ENCODE measurements at places on chromosomes 11 and 22. TPM values are rescaled to one million over a fixed set of nuclear protein-coding genes. Genes with fewer than 3 reads are reported as not detected.

GRCh38 chr11:12789596-12790215, 115.5 kb downstream of the TEAD1 start:
- H3K4me3 ChIP-seq = no peak overlapping the region
- no peak overlapping the region for H3K27ac ChIP-seq
- peaks cover 33% of the 10 kb centered on the region for H3K4me1 ChIP-seq
- H3K27me3 ChIP-seq = no peaks in the 10 kb centered on the region
- DNase-seq = no peak

DNA sequence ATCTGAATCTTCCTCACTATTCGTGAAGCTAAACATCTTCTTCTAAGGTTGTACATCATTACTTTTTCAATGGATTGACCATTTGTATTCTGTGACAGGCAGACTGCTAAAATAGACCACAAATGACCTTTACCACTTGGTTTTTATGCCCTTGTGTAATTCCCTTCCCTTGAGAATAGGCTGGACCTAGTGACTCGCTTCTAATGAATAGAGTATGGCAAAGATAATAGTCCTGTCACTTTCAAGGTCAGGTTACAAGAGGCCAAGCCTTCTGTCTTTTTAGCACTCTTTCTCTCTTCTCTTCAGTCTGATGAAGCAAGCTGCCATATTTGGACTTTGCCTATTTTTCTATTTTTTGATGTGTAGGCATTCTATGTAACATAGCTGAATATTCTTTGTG, 492.9 kb downstream of the SOX6 start:
- no peaks in the 10 kb centered on the region for H3K36me3 ChIP-seq
- no peak overlapping the region for H3K4me3 ChIP-seq
- no peak overlapping the region for H3K27ac ChIP-seq
- H3K27me3 ChIP-seq = no peaks in the 10 kb centered on the region

DNA sequence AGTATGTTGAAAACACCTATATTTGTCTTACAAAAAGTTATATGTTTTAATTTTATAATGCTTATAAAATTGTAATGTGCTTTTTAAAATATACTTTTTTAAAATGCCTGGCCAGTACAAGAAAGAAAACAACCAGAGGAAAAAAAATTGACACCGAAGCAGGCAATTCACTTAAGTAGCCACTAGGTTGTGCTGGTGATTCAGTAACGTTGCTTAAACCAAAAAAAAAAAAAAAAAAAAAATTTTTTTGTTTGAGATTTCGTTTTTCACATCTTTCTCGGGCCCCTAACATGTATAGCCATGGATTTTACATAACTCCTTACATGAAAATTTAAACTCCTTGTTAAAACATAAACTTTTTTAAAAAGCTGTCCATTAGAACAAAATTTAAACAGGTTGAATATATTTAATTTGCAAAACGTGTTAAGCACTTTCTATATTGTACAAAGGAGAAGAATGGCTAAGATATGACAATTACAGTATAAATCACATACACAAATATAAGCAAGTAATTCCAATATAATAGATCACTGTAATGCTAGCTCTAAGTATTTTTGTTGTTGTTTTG, 9.2 kb downstream of the OR8B4 start:
- no peaks in the 10 kb centered on the region for H3K36me3 ChIP-seq
- H3K27me3 ChIP-seq = peaks cover 17% of the 10 kb centered on the region
- no peak for DNase-seq
- H3K4me1 ChIP-seq = no peaks in the 10 kb centered on the region
- H3K4me3 ChIP-seq = no peak overlapping the region
- no peak overlapping the region for H3K27ac ChIP-seq

DNA sequence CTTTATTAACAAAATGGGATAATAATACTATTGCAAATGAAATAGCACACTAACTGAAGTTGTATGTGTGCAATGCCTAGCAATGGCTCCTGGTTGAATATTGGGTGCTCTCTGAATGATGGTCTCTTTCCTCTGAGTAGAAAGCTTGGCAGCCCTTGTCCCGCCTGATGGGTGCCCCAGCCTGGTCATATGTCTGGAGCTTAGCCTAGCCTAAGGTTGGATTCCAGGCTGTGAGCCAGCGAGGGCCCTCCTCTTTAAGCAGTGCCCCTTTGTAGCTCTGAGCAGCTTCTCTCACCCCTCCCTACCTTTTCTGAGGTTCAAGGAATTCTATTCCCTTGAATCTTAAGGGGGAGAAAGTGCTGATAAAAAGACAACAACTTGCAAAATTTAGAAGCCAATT, 499.9 kb downstream of the NTM start:
- no peak overlapping the region for H3K27ac ChIP-seq
- H3K4me1 ChIP-seq = no peaks in the 10 kb centered on the region
- no peaks in the 10 kb centered on the region for H3K27me3 ChIP-seq
- H3K36me3 ChIP-seq = no peaks in the 10 kb centered on the region

DNA sequence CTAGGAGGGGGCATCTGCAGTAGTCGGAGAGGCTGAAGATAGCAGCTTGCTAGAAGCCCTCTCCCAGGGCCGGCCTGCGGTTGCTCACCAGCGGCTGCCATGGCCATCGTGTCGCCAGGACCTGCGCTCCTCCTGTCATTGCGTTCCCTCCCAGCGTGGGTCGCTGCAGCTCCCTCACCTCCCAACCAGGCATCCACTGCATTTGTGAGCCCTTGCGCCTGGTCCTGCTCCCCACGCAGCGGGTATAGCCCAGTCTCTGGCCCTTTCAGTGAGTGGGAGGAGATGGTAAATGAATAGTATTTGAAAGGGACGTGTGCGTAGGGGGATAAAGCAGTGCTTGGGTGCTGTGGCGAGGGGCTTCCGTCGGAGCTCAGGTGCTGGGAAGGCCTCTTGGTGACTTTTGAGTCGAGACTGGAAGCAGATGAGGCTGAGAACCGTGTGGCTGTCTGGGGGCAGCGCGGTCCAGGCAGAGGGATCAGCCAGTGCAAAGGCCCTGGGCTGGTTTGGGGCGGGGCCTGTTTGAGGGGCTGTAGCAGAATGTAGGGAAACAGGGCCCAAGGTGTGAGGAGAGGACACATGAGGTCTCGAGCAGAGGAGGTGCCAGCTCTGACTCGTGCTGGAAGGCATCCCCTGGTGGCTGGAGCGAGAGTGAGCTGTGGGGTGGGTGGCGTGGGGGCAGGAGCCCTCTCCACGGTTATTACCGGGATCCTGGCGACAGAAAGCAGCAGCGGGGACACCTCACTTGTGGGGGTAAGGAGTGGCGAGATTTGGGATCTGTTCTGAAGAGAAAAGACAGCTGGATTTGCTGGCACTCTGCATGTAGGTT, 39.3 kb downstream of the LRP5 start:
- no peaks in the 10 kb centered on the region for H3K27me3 ChIP-seq
- no peak overlapping the region for H3K4me3 ChIP-seq
- DNase-seq = no peak
- peaks cover 57% of the 10 kb centered on the region for H3K4me1 ChIP-seq
- H3K27ac ChIP-seq = peak overlapping the region; percentile 46
- H3K36me3 ChIP-seq = no peaks in the 10 kb centered on the region

DNA sequence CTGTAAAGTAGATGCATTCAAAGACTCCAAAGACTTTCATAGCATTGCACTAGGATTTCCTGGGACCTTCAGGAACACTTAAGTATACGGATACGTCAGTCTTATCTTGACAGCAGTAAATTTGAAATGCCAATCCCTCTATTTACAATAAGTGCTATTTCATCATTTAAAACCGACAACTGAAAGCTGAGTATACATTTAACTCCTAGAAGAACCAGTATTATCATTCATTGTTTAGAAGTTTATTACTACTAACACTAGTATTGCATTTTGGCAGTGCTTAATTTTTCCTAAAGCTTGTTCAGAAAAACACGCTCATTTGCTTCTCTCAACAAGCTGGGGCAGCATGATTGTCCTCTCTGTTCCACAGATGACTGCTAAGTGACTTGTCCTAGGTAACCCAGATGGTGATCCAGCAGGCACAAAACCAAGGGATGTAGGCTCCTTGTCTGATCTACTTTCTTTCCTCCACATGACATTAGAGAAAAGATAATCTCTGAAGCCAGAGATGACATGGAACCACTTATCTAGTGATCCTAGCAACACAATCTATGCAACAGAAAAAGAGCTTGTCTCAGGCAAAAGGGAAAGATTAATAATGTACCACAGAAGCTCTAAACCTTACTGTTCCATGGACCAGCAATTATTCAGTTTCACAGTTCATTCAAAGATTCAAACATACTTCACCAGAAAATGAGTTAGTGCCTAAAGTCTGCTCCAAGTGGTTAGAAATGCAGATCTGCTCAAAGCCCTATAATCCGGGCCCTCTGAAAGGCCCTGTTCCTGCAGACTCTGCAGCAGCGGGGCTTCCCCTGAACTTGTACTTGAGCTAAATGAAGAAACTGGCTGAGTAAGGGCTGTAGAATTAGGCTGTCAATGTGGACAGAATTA, 5.2 kb downstream of the MAML2 start:
- no peak overlapping the region for H3K27ac ChIP-seq
- H3K36me3 ChIP-seq = no peaks in the 10 kb centered on the region
- no peaks in the 10 kb centered on the region for H3K27me3 ChIP-seq

Gene EFCAB6
- total RNA-seq = 4.3 TPM

Gene PGA3
- total RNA-seq = 0.92 TPM

Gene OR52E8
- not detected for total RNA-seq

Gene USH1C
- total RNA-seq = not detected

Gene OVOL1
- total RNA-seq = not detected

Measured in heart right ventricle (tissue), 16 donors.